ENCODE measurements at places on chromosomes 16 and 17. TPM values are rescaled to one million over a fixed set of nuclear protein-coding genes. Genes with fewer than 3 reads are reported as not detected.

DNA sequence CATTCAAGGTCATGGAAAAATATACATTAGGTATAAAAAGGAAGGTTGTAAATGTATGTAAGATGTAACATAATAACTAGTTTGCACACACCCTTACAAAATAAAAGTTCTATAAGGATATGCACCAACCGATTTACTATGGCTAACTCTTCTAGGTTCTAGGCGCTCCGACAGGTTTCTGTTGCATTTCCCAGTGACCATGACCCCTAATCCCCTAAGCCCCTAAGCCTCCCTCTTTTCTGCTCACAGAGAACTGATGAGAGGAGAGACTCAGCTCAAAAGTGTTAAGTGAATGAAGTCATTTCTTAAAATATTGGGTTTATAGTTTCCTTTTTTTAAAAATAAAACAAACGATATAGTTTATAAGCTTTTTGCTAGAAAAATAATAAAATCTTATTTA, 30.0 kb upstream of the HEATR6 start:
- no peak for DNase-seq

GRCh38 chr16:87323727-87324410, 6.7 kb upstream of the C16orf95 start:
- DNase-seq, result no peak

SLC4A1 gene
- not detected for total RNA-seq

ENPP7 gene
- total RNA-seq, result not detected

TSPOAP1 gene
- total RNA-seq, result 4.0 TPM

DNA sequence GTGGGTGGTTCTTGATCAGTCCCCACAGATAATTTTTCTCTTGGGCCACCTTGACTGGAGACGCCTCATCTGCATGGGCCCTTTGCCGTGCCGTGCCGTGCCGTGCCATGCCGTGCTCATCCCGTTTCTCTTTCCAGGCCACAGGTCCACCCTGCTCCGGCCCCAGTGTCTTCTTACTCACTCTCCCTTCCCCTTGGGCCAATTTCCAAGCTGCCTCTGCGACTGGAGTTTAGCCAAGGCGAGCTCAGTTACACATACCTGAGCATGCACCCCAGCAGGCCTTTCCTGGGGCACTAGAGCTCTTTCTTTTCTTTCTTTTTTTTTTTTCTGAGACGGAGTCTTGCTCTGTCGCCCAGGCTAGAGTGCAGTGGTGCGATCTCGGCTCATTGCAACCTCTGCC, 40.5 kb upstream of the MGAT5B start:
- no peak for DNase-seq

- DNase-seq, result no peak
Measured at GRCh38 chr16:1818873-1819525, 7.6 kb downstream of the HAGH start.

PDE6G gene
- total RNA-seq, result not detected

KRTAP2-3 gene
- not detected for total RNA-seq

SLC12A3 gene
- not detected for total RNA-seq

DNA sequence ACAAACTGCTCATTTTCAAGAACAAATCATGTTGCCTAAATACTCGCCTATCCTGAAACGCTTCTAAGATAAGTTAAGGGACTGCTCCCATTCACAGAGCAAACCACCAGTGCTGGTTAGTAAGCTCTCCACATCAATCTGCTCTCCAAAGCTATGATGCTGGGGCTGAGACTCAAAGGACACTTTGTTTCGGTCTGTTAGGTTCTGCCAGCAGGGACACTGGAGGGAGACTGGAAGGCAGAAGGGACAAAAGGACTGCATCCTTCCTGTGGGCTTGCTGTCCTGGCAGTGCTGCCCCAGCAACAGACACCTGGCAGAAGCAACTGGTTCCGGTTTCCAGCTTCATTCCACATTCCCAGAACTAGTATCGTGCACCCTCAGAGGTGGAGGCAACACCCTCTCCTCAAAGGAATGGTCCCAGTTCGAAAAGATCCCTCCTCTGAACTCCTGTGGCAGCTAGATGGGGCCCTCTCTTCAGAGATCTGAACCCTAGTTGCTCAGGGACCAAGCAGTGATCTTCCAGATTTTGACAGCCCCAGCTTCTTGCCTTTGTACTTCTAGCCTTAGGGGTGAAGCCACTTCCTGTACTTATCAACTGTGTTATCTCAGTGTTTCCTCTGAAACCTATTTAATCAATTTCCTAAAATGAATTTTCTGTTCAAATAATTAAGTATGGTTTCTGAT, 73.4 kb upstream of the GSG1L start:
- DNase-seq, result no peak

ZNF385C gene
- total RNA-seq, result not detected

DNA sequence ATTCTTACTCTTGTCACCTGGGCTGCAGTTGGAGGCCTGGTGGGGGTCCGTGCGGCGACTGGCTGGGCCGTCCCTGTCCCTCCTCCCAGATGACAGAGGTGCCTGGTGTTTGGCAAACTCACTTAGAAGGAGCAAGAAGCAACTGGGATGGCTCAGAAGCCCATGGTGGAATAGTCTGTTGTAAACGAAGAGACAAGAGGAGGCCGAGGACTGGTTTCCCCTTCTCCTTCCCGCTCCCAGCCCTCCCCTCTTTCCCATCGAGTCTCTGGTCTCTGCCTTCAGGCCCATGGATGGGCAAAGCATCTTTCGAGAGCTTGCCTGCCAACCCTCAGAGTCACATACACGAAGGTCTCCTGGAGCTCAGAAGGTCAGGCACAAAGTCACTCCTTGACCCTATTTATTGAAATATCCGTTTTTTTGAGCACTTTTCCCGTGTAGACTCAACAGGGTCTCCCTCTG, 364.4 kb downstream of the SEC14L1 start:
- no peak for DNase-seq

GRCh38 chr17:17566896-17567513, 24.5 kb downstream of the PEMT start:
- no peak for DNase-seq

- DNase-seq, result no peak
Measured at GRCh38 chr17:36017799-36018198, at the start of gene CCL23. CCL23 (minus strand) TSS chr17:36017972; CDS start chr17:36017897, 75 bp downstream.

DNA sequence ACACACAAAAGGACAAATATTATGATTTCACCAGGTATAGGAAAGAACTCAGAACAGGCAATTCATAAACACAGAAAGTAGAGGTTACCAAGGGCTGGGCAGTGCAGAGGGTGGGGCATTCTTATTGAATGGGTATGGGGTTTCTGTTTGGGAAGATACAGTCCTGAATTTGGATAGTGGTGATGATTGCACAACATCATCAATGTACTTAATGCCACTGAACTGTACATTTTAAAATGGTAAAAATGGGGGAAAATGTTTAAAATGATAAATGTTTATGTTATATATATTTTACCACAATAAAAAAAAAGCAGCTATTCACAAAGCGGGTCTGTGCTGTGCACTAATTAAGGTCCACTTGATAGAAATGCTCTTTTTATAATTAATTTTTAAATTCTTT, 72.6 kb upstream of the FA2H start:
- DNase-seq, result no peak

RDM1 gene
- total RNA-seq, result under 0.01 TPM

DYNC1LI2 gene
- total RNA-seq, result 173 TPM

GRCh38 chr17:50560931-50561745, 623 bp downstream of the CACNA1G start:
- DNase-seq, result no peak

GAS2L2 gene
- not detected for total RNA-seq

- DNase-seq, result no peak
Measured at GRCh38 chr17:29125651-29126050, 54.5 kb downstream of the MYO18A start.

Measured in fibroblast of lung (primary cell).